Left renal pelvis (tissue), 4 donors: ENCODE measurements at places on chromosomes 12 and 14.

- DNase-seq: no peak
Observed at GRCh38 chr14:22800346-22800745, 14.9 kb downstream of the SLC7A7 start.

- DNase-seq: no peak
Observed at GRCh38 chr14:103144085-103144484, 20.8 kb downstream of the TNFAIP2 start.

DNA sequence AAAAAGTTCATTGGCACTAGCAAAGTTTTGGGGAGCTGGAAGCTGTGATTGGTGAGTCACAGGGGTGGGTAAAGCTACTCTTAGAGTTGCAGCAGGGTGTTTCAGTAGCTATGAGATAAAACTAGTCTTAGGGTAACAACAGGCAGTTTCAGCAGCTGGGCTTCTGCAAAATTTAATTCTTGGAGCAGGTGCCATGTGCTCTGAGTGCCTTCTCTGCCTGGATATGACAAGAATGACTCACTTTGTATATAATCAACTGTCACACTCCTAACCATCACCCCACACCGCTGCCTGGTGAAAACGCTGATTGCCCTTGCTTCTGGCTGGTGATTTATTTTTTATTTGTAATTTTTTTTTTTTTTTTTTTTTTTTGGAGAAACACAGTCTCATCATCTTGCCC, 10.5 kb upstream of the PLBD2 start:
- DNase-seq: no peak

GRCh38 chr12:16358878-16359277, 11.4 kb downstream of the MGST1 start:
- DNase-seq: no peak

GRCh38 chr12:130161261-130162243, 712 bp upstream of the FZD10 start:
- DNase-seq: no peak

GRCh38 chr14:29858299-29858698, 69.3 kb downstream of the PRKD1 start:
- DNase-seq: no peak

- DNase-seq: no peak
Observed at GRCh38 chr14:88919502-88919901, 95.1 kb downstream of the TTC8 start.

DNA sequence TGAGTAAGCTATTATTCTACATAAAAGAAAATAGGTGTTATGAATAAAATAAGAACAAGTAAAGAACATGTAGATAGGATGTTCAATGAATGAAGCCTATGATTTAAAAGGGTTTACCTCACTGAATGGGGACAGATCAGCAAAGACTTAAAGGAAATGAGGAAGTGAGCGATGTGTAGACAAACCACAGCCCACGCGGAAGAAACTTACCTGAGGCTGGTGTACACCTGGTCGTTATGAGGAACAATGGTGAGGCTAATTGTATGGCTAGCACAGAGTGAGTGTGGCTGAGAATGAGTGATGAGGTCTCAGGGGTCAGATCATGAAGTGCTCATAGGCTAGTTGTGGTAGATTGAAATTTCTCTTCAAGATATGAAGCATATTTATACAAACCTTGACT, 221.7 kb downstream of the ALG10B start:
- no peak for DNase-seq

- peak; percentile 20 for DNase-seq
Observed at GRCh38 chr12:79086541-79087296, 222.1 kb downstream of the SYT1 start.
